ENCODE measurements at places on chromosomes 1 and 21. TPM values are rescaled to one million over a fixed set of nuclear protein-coding genes. Genes with fewer than 3 reads are reported as not detected.

GRCh38 chr1:193625255-193625654, 438.8 kb upstream of the B3GALT2 start:
- no peak for DNase-seq

- no peak for DNase-seq
Measured at GRCh38 chr1:84376000-84376910, 22.0 kb upstream of the DNASE2B start.

GRCh38 chr1:201142011-201142848, 12.0 kb downstream of the TMEM9 start:
- DNase-seq: no peak

GRCh38 chr1:85174503-85174902, 26.3 kb downstream of the SYDE2 start:
- no peak for DNase-seq

DNA sequence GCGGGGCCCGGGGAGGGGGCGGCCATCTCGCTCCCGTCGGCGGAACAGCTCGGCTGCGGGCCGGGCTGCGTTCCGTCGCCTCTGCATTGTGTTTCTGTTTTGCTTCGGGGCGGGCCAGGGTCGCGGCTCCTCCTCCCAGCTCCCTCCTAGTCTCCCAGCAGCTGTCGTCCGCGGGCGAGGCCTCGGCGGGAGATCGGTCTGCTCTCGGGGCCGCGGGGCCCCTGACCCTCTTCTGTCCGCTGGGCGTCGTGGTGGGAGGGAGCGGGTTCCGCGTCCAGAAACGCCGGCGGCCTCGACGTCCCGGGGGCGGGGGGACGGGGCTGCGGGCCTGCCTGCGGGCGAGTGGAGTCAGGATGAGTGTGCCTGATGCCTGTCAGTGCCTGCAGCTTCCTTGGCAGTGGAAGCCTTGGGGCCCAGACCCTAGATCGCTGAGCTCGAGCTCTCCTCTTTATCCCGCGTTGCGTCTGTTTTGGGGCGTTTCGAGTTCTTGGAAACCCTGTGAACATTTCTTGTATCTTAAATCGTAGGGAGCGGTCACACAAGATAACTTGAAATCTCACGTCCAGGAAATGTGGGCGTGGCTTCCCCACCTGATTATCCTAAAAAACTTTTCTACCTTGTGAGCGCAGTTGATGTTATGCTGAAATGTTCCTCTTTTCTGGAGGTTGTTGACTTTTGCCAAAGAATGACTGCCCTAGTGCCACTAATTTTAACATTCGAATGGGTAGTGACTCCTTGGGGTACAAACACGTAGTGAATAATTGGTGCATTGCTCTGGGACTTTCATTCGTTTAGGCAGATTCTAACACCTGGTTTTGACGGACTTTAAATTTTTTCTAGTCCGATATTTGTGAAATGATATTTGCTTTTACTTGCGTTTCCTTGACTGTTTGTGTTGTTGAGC, 676 bp downstream of the MORC3 start:
- DNase-seq: no peak

- no peak for DNase-seq
Measured at GRCh38 chr1:151898519-151898991, 10.8 kb downstream of the THEM4 start.

DNA sequence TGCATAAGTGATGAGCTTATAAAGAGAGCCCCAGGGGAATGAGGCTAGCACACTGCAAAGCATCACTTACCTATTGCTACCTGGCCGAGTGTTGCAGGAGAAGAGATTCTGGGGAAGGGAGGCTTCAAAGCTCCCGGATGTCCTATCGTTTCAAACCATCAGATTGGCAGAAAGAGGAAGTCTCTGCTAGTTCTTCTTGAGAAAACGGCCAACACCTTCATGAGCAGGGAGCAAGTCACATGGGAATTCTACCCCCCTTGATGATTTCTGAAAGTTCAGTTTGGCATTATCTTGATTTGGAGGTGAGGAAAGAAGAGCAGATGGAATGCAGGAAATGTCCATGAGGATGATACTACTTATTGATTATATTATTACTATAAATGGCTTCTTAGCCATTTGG, 16.2 kb downstream of the SYF2 start:
- no peak for DNase-seq

DNA sequence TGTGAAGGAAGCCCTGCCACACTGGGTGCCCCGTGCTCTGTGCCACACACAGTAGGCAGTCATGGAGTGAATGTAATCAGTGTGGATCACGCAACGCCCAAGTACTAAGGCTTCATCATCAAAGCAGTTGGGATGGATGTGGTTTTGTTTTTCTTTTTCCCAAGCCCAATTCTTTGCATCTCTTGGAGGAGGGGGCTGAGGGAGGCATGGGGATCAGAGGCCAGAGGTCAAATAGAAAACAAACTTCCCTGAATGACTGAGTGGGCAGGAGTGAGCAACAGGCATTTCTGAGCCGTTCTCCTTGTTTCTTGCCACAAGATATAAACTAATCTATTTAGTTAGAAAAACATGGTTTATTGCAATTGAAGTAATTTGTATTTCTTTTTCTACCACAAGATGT, 85.3 kb downstream of the TRABD2B start:
- peak; percentile 29 for DNase-seq

GRCh38 chr1:111157431-111157830, 17.4 kb downstream of the CEPT1 start:
- DNase-seq: no peak

- peak; percentile 35 for DNase-seq
Measured at GRCh38 chr1:66350001-66350547, 183.9 kb upstream of the SGIP1 start.

DNA sequence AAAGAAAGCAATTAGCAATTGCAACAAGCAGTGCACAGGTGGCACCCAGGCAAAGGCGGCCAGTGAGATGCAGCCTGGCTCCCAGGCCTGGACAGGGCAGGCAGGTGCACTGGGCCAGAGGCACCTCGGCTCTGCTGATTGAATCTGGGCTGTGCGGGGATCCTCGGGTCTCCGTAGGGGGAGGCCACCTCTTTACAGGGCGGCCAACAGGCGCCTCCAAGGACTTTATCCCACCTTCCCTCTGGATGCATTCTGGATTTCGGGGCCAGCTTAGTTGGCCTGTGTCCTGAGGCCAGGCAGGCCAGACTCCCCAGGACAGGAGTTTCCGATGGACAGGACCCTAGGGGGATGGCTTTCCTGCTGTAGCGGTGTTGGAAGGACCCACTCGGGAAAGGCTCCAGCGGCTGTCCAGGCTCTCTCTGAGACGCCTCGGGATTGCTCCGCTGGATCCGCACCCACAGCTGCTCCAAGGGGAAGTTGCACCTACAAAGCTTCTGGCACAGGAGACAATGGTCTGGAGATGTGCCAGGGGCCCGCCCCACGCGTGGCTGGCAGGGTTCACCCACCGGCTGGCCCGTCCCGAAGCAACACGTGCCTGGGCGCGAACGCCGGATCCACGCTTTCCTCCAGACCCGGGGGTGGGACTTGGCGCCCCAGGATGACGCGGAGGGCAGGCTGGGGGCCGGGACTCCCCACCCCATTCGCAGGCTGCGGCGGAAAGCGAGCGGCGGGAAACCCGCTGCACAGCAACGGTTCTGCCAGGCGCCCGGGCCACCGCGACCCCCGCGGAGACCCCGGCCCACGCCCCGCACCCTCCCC, 810 bp downstream of the SLC19A1 start:
- no peak for DNase-seq

GRCh38 chr1:2949966-2950925, 71.0 kb upstream of the ACTRT2 start:
- no peak for DNase-seq

Gene SNRPE
- 239 TPM for total RNA-seq

Gene ADORA1
- total RNA-seq: 3.2 TPM

Gene CXADR
- 226 TPM for total RNA-seq

Gene S100A14
- not detected for total RNA-seq

Gene POFUT2
- total RNA-seq: 42.7 TPM

Gene CACNA1S
- 0.12 TPM for total RNA-seq

Gene PHLDA3
- total RNA-seq: 1.9 TPM

All from neural progenitor cell (in vitro differentiated cells).